Renal pelvis (tissue), 12 donors: ENCODE measurements at places on chromosomes 5 and 9.

- DNase-seq: no peak
Observed at GRCh38 chr9:87427851-87428506, 69.7 kb upstream of the DAPK1 start.

- no peak for DNase-seq
Observed at GRCh38 chr5:159582756-159583541, 252.7 kb upstream of the IL12B start.

DNA sequence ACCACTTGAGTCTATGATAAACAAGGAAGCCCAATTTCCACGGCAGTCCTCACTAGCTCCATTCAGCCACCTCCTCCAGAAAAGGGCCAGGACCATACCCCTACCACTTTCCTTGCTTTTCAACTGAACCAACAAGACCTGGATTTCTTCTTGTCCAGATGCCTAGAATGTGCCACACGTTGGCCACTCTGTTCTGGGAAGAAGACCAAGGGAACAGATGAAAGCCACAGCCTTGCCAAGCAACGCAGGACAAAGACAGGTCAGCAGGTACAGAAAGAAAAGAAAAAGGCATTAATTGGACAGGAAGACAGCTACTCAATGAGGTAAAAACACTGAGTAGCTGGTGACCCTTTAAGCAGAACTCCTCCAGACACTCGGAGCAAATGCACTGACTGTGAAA is 2.2 kb downstream of the CCNJL start:
- DNase-seq: no peak

GRCh38 chr9:27478322-27478721 is 45.8 kb upstream of the IFNK start:
- DNase-seq: no peak

- peak; percentile 33 for DNase-seq
Observed at GRCh38 chr5:1380011-1380817, 35.3 kb upstream of the CLPTM1L start.

DNA sequence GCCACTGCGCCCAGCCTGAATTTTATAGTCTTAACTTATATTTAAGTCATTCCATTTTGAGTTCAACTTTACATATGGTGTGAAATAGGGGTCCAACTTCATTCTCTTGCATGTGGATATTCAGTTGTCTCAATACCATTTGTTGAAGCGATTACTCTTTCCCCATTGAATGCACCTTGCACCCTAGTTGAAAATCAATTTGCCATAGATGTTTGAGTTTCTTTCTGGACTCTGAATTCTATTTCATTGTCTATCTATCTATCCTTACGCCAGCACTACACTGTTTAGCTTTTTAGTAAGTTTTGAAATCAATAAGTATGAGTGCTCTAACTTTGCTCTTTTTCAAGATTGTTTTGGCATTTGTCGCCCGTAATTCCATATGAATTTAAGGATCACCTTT is 49.8 kb downstream of the TMOD1 start:
- DNase-seq: no peak

DNA sequence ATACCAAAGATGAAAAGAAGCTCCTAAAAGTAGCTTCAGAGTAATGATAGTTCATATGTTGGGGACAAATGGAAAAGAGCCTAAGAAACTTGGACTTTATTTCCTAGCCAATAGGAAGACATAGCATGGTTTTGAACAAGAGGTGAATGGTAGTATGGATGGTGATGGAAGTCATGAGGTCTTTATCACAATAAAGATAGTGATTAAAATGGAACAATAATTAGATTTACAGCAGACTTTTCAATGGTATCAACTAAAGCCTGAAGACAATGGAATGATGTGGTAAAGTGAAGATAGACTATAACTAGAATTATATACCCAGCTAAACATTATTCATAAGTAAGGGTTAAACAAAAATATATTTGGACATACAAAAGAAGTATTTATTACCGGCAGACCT is 131.2 kb downstream of the RAB3C start:
- DNase-seq: no peak

- DNase-seq: no peak
Observed at GRCh38 chr9:122204491-122204890, 24.3 kb downstream of the LHX6 start.

GRCh38 chr9:109414125-109414785 is 83.9 kb downstream of the PTPN3 start:
- peak; percentile 10 for DNase-seq

- no peak for DNase-seq
Observed at GRCh38 chr5:67215519-67216471, 19.2 kb upstream of the CD180 start.

GRCh38 chr5:9878206-9878605 is 248.1 kb upstream of the TAS2R1 start:
- no peak for DNase-seq

DNA sequence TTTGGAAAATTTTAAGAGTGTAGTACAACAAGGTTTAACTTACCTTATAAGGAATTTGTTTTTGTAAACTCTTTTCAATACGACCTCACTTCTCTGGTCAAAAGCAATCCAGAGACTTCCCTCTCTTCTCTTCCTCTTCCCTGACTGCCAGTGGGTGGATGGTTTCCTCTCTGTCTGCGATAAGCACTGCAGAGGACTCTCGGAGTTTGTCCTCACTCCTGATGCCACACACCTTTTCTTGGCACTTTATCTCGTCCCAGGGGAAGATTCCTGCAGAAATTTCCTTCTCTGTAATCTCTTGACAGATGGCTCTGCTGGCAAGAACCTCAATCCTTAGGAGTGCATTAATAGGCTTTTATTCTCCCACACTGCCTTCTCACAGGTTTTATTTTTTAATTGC is 641.6 kb downstream of the NR2F1-AS1 start:
- no peak for DNase-seq
